ENCODE measurements at places on chromosomes 3 and 15.

GRCh38 chr3:180804916-180805315, 107.6 kb upstream of the FXR1 start:
- no peak for DNase-seq

GRCh38 chr15:62976301-62976881, 66.2 kb upstream of the TPM1 start:
- no peak for DNase-seq

DNA sequence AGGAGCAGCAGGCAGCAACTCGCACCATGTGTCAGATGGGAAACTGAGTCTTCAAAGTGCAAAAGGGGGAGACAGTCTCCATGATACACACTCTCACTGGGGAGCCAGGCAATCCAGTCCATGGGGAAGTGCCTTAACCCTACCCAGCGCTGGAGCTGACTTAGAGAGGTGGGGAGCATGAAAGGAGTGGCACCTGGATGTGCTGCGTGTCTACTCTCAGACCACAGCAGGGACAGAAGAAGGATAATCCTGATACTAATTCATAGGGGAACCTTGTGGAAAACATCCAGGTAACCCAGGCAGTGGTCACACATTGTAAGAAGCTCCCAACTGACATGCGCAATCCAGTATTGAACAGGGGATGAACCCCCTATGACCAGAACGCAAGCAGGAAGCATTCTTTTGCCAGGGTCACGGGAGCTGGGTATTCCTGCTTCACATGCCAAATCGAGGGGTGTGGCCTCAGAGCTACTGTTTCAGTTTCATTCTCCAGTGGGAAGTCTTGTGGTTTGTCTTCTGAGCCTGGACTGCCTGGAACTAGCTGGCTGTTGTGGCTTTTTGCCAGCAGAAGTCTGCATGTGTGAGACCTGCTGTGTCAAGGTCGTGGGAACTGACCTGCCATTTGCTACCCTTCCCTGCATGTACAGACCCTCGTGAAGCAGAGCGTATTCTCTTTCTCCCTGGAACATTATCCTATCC, 367.6 kb upstream of the NDN start:
- DNase-seq = no peak

DNA sequence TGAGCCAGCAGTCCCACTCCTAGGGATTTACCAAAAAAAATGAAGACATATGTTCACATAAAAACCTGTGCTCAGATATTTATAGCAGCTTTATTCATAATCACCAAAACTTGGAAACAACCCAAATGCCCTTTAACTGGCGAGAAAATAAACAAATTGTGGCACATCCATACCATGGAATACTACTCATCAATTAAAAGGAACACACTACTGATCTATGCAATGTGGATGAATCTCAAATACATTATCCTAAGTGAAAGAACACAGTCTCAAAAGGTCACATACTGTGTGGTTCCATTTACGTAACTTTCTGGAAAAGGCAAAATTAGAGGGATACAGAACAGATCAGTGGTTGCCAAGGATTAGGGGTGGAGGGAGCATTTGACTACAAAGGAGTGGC, 394.5 kb downstream of the SHQ1 start:
- DNase-seq = no peak

- no peak for DNase-seq
These were observed 324.1 kb downstream of the ZNF385D start for GRCh38 chr3:21426920-21427319.

DNA sequence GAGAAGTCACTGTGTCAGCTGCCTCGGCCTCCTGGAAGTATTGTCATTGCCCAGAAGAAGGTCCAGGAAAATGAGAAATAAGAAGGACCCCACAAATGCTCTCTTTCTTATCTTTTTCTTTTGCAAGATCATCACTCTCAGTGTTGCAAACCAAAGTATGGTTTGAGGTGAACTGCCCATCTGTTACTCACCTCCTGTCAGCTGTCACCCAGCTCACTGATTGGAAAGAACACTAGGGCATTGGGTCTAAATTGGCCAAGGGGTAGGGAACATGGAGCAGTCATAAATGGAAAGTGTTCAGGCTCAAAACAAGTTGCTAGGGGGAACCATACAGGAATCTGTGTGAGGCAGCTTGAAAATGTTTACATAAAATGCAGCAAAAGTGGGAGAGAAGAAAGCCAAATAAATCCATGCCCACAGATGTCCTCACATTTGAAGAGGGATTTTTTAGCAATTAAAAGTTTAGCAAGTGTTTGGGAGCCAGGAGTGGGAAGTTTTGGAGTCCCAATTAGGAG, 431.2 kb upstream of the THBS1 start:
- DNase-seq = no peak

- no peak for DNase-seq
These were observed 191.7 kb upstream of the TLE3 start for GRCh38 chr15:70289191-70289955.

GRCh38 chr3:4710191-4710590, 217.0 kb downstream of the ITPR1 start:
- DNase-seq = no peak

DNA sequence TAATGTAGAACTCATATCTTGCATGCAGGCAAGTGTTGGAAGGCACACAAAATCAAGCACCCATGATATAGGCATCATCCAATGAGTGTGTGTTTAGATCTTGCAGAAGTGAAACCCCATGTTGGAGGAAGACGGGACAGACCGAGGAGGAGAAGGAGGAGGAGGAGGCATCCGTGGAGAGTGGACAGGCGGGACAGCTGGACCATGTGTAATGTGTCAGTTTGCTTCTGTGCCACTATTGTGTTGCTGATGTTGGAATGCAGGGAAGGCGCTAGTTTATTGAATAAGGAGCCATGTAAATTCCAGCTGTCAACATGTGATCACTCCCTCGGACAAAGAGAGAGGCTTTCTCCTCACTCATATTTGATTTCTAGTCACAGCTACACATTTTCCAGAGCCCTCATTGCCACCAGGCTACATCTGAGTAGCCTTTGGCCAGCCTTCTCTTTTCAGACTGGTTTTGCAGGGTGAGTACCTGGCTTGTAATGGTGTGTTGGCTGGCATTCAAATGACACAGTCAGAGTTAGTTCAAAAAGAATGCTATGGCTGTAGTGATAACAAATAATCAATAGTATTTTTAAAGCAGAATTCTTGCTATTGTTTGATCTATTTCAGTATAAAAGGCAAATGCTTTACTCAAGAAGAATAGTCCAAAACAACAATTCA, 1037.6 kb upstream of the NR2F2 start:
- DNase-seq = no peak

DNA sequence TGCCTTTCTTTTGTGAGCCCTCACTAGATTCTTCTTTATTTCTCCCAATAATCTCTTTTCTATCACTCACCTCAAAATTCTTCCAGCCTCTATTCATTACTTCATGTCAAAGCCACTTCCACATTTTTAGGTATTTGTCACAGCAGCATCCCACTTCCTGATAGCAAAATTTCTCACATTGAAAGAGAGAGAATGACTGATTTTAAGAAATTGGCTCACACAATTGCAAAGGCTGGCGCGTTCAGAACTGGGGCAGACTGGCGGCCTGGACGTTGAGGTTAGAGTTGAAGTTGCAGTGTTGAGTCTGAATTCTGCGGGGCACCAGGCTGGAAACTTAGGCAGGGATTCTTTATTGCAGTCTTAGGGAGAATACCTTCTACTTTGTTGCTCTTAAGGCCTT, 117.9 kb downstream of the LRRC28 start:
- DNase-seq = no peak

DNA sequence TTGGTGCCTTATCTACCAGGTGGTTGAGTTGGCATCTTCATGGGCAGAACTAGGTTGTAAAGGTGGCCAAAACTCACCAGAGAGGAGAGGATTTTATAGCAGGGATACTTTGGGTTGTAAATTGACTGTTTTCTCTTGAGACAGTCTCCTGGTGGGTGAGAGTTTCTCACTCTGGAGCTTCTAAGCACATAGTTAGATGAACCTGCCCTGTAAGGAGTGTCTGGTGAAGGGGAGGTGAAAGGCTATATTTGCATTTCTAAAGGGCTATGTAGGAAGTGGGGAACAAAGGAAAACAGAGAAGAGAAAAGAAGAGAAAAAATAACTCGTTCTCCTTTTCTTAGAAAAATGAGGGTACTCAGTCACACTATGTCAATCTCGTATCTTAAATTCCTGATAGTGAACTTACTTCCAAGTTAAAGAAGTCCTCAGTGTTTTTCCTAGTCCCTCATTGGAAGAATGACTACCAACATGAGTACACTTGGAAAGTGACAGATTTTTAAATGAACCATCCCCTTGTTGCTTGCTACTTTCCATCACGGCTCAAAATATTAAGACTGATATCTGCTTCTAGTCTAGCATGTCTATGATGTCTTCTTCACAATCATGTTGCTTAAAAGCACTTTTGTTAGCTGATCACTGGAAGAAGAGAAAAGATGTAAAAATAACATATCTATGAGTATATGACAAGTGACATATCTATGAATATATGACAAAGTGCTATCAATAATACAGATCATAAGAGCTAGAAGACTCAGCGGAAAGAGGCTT, 113.8 kb upstream of the P2RY1 start:
- no peak for DNase-seq

GRCh38 chr15:68252925-68253534, 23.5 kb upstream of the CLN6 start:
- peak; percentile 32 for DNase-seq

GRCh38 chr15:38696109-38696727, 131.6 kb upstream of the RASGRP1 start:
- peak; percentile 28 for DNase-seq

DNA sequence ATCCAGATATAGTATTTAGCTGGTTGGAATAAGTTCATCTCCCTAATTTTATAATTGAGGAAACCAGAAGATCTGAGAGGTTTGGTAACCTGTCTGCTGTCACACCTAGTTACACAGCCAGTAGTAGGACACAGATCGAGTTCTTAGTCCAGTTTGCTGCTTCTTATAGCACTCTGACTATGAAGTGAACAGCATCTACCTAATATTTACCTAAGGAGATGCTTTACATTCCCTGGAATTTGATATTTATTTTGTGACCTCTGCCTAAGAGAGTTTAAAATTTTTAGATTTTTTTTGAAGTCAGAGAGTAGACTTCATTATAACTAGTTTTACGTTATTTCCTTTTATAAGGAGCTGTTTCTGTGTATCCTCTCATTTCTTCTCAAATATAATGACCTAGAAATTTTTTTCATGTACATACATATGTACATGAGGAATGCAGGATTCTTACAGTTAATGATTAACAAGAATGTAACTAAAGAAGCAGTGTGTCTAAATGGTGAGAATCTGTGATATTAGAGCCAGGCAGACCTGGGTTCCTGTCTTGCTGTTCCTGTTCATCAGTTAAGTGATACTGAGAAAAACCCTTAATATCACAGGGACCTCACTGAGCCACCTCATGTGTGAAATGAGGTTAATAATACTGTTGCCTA, 4.3 kb downstream of the ARHGEF26 start:
- no peak for DNase-seq

GRCh38 chr3:46926871-46927717, 49.5 kb downstream of the CCDC12 start:
- no peak for DNase-seq

DNA sequence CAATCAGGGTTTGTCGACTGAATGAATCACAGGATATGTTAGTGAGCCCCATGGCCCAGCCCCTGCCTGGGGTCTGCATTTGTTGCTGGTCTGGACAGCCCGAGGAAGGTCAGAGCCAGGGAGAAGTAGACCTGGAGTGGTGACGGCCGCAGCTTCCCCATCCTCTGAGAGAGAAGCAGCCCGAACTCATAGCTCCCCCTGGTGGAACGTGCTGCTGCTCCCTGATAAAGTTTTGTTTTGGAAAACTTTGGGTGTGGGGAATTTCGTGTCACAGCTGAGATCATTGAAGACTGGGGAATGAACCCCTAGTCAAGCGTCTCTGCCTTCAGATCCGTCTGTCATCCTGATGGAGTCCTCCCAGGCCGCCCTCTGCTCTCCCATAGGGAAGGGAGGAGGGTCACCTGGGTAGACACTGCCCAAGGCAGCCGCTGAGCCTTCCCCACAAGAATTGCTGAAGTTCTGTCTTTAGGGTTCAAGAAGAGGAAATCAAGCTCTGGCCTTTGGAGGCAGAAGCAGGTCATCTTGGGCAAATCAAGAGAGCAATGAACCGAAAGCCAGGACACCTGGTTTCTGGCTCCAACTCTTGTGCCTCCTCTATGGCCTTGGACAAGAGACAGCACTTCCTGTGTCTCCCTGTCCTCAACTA, 60.5 kb downstream of the GLDN start:
- peak; percentile 38 for DNase-seq

GRCh38 chr15:65132878-65133547, 595 bp downstream of the PDCD7 start:
- DNase-seq = peak; percentile 35

DNA sequence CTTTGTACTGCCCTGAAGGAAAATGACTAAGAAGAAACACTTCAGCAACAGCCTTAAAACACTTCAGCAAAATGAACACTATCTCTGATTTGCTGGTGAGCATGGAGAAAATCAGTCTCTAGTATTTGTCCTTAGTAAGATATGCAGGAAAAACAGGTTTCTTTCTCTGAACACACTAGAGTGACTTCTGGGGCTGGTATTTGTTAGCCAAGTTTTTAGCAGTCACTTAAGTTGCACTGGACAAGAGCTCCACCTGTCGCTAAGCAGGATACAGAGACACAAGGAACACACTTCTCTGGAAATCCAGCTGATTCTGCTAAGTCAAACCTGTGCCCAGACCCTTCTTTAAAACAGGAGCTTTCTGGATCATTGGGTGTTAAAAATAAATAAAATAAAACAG, 65.3 kb downstream of the CHAC1 start:
- DNase-seq = no peak

GRCh38 chr15:75234191-75234810, 23.8 kb upstream of the GOLGA6C start:
- DNase-seq = no peak

GRCh38 chr3:49302613-49303012, 25.6 kb upstream of the C3orf62 start:
- no peak for DNase-seq

- no peak for DNase-seq
These were observed 12.1 kb upstream of the LIMD1 start for GRCh38 chr3:45582430-45582829.
